Activated B cell treated with CpG ODN at 0.5 μM for 24 hours (primary cell): ENCODE measurements at places on chromosomes 3 and 15. TPM values are rescaled to one million over a fixed set of nuclear protein-coding genes. Genes with fewer than 3 reads are reported as not detected.

DNA sequence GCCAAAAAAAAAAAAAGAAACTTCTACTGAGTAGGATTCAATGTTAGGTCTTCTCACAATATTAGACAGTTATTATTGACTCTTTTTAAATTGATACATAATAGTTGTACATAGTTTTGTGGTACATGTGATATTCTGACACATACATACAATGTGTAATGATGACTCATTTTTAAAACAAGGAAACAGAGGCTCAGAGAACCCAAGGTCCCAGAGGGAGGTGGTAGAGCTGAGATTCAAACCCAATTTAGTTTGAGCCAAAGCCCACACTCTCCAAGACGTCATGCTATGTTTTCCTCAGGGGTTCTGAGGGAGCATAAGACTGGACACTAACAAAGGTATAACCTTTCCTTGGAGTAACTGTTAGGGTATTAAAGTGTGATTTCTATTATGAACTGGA is 40.6 kb downstream of the MYO5C start:
- H3K4me3 ChIP-seq: peak overlapping the region; percentile 9
- H3K36me3 ChIP-seq: no peaks in the 10 kb centered on the region
- no peaks in the 10 kb centered on the region for H3K27me3 ChIP-seq
- DNase-seq: no peak

ITPKA gene
- total RNA-seq: 0.18 TPM in 1 of 2 replicates, not detected in the other

DPPA2 gene
- total RNA-seq: not detected in 2 replicates

CELSR3 gene
- 1.5 and 2.3 TPM in 2 replicates for total RNA-seq

MELTF gene
- 50.0 and 61.5 TPM in 2 replicates for total RNA-seq

DNA sequence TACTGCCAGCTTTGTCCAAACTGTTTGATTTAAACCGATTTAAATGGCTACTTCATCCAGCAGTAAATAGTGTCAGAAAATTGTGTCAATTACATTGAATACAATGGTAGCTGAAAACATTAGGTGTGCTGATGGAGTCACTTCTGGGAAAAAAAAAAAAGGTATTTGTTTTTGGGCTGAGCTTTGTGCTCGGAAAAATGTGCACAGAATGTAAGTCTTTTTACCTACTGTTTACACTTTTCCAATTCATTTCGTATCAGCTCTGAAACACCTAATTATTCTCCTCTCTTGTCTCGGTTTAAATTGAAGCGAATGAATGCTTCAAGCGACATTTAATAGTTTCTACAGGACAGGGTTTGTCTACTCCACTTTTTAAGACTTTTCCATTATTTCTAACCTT is 1078.4 kb downstream of the ROBO1 start:
- no peak overlapping the region for H3K4me3 ChIP-seq
- H3K27ac ChIP-seq: no peak overlapping the region
- no peaks in the 10 kb centered on the region for H3K36me3 ChIP-seq

DNA sequence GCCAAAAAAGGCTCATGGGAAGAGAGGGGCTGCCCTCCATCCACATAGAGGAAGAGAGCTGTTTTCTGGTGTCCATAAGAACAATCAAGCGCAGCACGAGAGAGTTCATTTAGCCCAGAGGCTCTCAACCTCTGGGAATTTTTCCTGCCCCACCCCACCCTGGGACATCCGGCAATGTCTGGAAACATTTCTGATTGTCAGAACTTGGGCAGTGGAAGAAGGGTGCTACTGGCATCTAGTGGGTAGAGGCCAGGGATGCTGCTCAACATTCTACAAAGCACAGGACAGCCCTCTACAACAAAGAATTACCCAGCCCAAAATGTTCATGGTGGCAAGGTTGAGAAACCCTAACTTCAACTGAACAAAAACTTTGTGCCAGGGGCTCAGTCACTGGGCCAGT is 92.9 kb downstream of the RAB11A start:
- H3K4me3 ChIP-seq: no peak overlapping the region
- DNase-seq: no peak
- no peaks in the 10 kb centered on the region for H3K4me1 ChIP-seq
- H3K36me3 ChIP-seq: no peaks in the 10 kb centered on the region
- H3K27me3 ChIP-seq: peaks cover 29% of the 10 kb centered on the region
- H3K27ac ChIP-seq: no peak overlapping the region

- H3K4me1 ChIP-seq: no peaks in the 10 kb centered on the region
- H3K36me3 ChIP-seq: peaks cover 36% of the 10 kb centered on the region
- no peak overlapping the region for H3K4me3 ChIP-seq
- no peaks in the 10 kb centered on the region for H3K27me3 ChIP-seq
- H3K27ac ChIP-seq: no peak overlapping the region
- no peak for DNase-seq
These were observed 75.8 kb downstream of the SATB1 start for GRCh38 chr3:18349197-18349798.

THRB gene
- total RNA-seq: 0.31 and 0.86 TPM in 2 replicates

DNA sequence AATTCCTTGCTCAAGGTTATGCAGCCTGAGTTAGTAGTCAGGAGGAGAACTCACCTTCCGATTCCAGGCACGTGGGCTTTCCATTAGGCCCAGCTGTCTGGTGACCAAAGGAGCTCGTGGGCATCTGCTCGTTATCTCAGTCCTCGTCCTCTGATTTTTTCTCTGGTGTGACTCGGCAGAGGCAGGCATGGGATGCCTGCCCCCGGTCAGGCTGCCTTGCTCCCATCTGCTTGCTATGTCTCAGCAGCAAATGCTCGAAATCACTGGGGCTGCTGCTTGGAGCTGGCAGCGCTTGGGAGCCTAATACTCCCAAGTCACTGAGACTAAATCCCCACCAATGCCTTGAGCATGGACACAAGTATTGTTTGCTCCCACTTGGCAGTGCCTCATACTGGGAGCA is 84.5 kb upstream of the NMNAT3 start:
- H3K36me3 ChIP-seq: no peaks in the 10 kb centered on the region
- H3K4me3 ChIP-seq: no peak overlapping the region
- H3K27me3 ChIP-seq: no peaks in the 10 kb centered on the region
- H3K27ac ChIP-seq: no peak overlapping the region
- H3K4me1 ChIP-seq: no peaks in the 10 kb centered on the region

DNA sequence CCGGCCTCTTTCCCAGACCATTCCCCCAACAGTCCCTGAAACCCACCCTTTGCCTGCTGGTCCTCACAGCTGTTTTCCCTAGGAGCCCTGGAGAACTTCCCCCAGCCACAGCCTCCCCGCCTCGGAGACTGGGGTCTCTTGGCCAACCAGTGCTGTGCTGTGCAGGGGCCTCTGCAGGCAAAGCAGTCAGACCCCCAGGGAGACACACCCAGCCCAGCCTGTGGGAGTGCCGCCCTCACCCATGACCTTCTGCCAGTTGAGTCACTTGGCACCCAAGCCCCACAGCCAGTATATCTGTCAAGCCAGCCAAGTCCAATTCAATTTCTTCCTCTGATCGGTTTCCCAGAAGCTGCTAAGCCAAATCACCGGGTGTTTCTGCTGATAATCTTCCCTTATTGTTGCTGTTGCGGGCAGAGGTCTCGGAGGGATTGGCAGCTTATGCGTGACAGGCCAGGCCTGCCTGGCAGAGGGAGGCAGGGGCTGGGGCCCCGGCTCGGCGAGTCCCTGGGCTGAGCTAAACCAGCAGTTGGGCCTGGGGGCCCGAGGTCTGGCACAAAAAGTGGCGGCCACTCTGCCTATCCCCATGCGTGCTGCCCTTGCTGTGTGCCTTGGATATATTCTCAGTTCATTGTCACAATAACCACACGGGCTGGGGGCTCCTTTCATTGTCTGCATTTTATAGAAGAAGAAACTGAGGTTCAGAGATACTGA is 65.6 kb upstream of the SLC6A1 start:
- no peaks in the 10 kb centered on the region for H3K4me1 ChIP-seq
- peaks cover 4% of the 10 kb centered on the region for H3K27me3 ChIP-seq
- no peaks in the 10 kb centered on the region for H3K36me3 ChIP-seq
- no peak overlapping the region for H3K4me3 ChIP-seq
- H3K27ac ChIP-seq: no peak overlapping the region
- DNase-seq: no peak

DNA sequence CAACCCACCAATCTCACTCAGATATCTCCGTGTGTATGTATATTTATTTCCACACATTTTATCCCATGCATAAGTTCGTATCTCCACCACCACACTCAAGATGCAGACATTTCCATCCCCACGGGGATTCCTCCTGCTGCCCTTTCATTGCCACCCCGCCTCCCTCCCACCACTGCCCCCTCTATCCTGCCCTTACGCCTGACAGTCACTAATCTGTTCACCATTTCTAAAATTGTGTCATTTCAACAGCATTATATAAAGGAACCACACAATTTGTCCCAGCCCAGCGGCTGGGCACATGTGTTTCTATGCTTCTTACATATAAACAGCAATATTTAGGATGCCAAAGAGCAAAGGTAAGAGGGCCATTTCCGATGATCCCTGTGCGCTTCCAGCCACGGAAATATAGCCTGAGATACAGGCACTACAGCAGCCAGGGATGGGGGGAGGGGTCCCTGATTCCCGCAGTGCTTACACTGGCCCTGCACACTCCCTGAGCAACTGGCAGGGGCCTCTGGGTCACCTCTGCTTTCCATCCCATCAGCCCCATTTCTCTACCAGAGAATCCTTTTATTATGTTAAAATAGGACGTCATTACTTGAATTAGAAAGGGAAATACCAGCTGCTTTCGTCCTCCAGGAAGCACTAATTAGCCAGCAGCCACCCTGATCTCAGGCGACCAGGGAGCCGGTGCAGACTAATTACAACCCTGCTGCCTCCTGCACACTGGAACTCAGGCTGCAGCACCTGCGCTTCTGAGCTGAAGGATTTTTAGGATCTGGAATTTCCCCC is 372.0 kb upstream of the ATP10A start:
- no peaks in the 10 kb centered on the region for H3K4me1 ChIP-seq
- no peak overlapping the region for H3K27ac ChIP-seq
- H3K4me3 ChIP-seq: no peak overlapping the region
- no peak for DNase-seq
- no peaks in the 10 kb centered on the region for H3K36me3 ChIP-seq
- no peaks in the 10 kb centered on the region for H3K27me3 ChIP-seq
